ENCODE measurements at places on chromosomes 2 and 18. TPM values are rescaled to one million over a fixed set of nuclear protein-coding genes. Genes with fewer than 3 reads are reported as not detected.

The MYO5B gene
- polyA plus RNA-seq = 3.0 TPM

The UNC80 gene
- 2.3 TPM for polyA plus RNA-seq

The IL37 gene
- not detected for polyA plus RNA-seq

GRCh38 chr2:158207354-158207753 is 105.7 kb downstream of the UPP2 start:
- DNase-seq = no peak

Data from muscle of back (tissue), 13 donors.